Right renal cortex interstitium (tissue), 3 donors: ENCODE measurements at places on chromosomes 5 and 9.

DNA sequence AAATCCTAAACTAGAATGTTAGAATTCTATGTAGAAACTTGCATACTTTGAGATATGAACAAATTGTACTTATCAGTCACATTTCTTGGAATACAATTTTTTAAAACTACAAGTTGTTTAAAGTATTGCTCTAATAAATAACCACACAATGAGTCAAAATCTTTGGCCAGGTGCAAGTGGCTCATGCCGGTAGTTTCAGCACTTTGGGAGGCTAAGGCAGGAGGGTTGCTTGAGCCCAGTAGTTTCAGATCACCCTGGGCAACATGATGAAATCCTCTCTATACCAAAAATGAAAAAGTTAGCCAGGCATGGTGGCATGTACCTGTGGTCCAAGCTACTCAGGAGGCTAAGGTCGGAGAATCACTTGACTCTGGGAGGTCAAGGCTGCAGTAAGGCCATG lies 257.8 kb downstream of the COX7C start:
- DNase-seq, result no peak

- DNase-seq, result no peak
These were observed 447.8 kb downstream of the PLK2 start for GRCh38 chr5:58012102-58012501.

DNA sequence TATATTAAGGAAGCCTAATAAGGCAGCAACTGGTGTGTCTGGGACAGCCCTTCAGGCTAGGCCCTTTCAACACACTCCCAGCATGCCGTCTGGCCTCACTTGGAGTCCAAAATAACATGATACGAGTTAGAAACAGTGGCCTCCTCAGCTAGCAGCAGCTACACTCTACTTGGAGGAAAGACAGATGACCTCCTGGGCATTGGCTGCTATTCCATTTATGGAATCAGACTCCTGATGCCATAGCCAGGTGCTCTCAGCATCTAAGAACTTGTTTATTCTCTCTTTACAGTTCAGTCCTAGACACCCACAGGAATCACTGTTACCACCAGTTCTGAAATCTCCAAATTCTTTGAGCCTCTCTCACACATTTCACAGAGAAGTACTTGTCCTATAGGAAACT lies 31.8 kb downstream of the RUSC2 start:
- no peak for DNase-seq

GRCh38 chr5:73296772-73297171 lies 123.8 kb downstream of the TMEM174 start:
- DNase-seq, result no peak

GRCh38 chr9:90948156-90948555 lies 146.5 kb downstream of the SYK start:
- DNase-seq, result no peak

GRCh38 chr9:98406469-98406868 lies 151.0 kb upstream of the TBC1D2 start:
- DNase-seq, result no peak

DNA sequence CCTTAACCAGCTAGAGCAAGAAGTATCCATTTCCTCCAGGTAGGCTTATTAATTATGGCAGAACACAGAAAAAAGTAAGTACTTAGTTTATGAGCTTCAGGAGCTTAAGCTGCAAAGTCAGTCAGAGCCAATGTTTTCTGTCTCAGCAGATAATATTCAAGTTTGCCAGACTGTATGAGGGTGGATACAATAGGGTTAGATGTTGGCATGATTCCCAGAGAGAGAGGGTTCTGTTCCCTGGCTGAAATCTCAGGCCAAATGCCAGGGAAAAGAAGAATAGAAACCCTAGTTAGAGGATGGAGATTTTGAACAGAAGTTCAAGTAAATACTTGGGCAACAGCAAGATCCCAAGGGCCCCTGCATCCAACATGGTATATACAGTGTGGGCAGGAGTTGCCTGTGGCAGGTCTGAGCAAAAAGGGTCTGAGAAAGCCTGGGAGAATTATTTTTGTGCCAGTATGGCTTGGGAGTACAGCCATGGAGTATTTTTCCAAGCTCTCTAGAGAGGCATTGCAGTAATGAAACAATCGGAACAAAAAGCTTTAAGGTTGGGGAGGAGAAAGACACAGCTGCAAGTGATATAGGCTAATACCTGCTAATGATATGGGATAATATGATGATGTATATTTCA lies 31.0 kb upstream of the ISOC1 start:
- no peak for DNase-seq
